GM03348 (cell line): ENCODE measurements at places on chromosomes 6 and 20.

- DNase-seq: no peak
Measured at GRCh38 chr6:169140986-169141495, 112.6 kb downstream of the THBS2 start.

DNA sequence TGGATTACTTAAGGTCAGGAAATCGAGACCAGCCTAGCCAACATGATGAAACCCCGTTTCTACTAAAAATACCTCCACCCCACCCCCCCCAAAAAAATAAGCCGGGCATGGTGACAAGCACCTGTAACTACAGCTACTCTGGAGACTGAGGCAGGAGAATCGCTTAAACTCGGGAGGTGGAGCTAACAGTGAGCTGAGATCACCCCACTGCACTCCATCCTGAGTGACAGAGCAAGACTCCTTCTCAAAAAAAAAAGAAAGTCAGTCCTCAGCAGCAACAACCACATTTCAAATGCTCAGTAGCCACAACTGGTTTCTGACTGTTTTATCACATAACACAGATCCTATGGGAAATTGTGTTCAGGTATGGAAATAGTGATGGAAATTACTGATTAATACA, 135.3 kb downstream of the HFE start:
- no peak for DNase-seq

DNA sequence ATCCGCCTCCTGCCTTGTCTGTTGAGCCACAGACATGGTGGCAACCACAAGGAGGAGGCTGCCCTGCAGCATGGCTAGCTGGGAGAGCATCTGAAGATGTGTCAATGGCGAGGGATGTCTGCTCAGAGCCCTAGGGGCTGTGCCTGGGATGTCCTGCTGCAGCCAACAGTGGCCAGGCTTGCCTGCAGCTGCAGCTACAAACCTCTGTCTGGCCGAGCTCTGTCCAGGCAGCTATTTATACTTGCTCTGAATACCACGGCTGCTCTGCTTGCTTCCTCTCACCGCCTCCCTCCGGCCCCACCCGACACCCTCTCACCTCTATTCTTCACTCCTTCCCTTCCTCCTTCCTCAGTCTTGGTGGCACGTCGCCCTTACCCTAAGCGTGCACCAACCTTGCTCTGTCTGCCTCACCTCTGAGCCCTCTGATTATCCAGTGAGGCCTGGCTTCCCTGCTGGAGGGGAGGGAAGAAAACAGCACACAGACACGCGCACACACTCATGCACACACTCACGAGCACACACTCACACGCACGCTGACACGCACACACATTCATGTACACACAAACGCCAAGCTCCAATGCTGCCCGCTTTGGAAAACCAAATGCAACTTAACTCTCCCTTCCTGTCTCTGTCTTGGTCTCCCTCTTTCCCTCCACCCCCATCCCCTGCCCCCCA, at the start of gene ANGPT4:
Gene ANGPT4, minus strand, starts transcription at position 210 of the 675 bp plus-strand sequence. Its CDS starts 120 bp downstream, at position 90.
- no peak for DNase-seq

DNA sequence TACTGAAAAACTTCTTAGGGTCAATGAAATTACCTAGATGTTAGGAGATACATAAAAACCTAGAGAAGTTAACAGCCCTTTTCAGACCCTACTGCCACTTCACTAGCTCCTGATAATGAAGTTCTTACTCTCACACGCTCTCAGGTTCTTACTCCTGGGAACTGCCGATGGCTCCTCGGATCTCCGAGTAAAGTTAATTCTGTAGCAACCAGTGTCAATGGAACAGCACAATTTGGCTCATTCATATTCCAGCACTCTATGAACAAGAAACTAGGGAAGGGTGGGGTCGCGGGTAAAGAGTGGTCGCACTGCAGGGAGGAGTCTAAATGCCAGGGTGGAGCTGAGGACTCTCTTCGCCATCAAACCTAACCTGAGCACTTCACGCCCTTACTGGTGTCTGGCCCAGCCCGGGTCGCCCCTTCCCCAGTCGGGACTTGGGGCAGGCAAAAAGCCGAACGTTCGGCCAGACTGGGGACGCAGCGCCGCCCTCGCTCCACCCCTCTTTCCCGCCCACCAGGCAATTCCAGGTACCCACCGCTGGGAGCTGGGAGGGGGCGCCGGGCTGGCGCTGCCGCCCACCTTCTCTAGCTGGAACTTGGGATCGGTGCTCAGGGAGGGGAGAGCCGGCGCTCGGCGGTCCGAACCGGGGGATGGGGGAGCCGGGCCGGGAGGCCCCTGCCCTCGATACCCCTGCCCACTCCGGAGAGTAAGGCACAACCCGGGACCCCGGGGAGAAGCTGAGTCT, 744 bp downstream of the RAB23 start:
- peak; percentile 78 for DNase-seq

DNA sequence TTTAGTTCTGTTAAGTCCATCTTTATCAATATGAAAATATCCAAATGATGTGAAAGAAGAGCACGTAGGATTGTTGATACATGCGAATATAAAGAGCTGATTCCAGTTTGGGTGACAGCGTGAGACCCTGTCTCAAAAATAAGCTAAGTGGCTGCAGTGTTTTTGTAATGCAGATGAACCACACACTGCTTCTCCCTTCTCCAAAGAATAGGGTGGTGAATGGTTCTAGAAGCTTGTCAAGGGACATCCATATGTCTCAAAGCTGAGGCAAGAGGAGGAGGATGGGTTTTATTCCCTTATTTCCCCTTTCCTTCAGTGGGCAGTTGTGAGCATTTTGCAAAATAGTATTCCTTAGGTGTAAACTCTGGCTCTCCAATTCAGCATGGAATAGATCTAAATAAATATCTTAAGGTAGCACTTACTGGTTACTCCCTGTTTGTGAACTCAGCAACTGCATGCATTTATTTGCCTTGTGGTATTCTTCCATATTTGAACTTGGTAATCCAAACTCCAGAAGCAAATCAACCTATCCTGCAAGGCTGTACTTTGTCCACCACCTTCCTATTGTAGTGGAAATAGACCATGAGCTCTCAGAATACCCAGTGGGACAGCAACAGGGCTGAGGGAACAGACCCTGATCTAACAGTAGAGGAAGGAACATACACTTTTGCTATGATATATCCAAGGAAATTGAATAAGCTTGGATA, 38.0 kb downstream of the XRN2 start:
- DNase-seq: no peak

DNA sequence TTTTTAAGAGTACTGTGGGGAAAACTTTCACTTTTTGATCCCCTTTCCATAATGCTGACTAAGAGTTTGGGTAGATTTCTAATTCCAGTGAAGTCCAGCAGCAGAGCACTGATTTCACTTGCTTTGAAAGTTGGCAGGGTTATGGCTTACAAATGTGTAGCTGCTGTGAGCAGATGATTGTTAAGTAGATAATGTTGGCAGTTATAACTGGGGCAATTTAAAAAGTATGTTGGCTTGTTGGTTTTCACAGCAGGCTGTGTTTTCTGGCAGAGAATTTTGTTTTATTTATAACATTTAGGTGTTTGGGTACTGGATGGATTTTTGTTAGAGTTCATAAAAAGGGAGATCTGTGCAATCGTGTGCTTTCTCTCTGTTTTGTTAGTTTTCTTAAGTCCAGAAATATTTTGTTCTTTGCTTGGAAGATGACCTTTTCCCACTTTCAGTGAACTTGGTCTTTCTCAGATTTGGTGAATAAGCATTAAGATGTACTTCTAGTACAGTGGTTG, 31.4 kb downstream of the AFDN start:
- peak; percentile 40 for DNase-seq

DNA sequence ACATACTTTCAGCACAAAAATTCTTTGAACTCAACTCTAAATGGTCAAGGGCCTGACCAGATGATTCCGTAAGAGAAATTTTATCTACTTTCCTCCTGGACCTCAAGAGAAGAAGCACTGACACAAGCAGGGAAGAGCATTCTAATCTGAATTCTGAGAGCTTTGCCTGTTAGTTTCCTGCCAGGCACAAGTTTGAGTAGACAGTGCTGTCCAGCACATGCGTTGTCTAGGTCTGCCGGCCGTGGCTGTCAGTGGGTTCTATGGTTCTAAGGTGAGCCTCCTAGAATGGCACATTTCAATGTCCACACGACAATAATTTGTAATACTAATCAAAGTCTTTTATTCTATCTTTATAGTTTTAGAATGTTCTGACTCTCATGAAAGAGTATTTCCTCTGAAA, 91.9 kb downstream of the RFPL4B start:
- no peak for DNase-seq

DNA sequence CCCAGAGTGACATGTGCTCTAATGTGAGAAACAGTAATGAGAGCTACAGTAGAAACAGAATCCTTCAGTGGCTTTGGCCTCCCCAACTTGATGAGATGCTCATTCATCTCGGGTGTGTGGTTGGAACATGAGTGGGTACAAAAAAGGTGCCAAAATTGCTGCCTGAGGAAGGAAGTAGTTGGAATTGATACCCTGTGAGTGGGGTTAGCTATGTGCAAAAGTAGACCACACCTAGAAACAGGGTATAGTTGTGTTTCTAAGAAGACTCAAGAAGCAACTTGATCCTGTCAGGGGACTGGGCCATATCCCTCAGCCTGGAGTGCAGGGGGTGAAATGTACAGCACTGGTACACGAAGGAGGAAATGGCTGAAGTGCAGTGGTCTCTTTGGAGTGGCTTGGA, 206.4 kb upstream of the SUPT3H start:
- DNase-seq: no peak

- no peak for DNase-seq
Measured at GRCh38 chr20:30419466-30419865, 838.0 kb upstream of the DEFB115 start.

DNA sequence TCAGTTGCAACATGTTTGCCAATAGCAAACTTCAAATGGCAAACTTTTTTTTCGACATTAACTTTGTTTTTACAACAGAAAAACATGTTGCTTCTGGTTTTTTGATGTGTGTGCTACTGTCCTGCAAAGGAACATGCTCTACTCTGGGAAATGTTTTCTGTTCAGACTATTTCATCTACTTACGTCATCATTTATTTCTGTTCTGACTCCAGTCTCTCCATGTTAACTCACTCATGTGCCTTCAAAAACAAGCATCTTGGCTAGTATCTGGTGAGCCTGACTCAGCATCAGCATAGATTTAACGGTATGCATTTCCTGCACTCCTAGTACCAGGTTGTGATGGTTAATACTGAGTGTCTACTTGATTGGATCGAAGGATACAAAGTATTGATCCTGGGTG, 36.1 kb upstream of the MAP7 start:
- DNase-seq: peak; percentile 44

DNA sequence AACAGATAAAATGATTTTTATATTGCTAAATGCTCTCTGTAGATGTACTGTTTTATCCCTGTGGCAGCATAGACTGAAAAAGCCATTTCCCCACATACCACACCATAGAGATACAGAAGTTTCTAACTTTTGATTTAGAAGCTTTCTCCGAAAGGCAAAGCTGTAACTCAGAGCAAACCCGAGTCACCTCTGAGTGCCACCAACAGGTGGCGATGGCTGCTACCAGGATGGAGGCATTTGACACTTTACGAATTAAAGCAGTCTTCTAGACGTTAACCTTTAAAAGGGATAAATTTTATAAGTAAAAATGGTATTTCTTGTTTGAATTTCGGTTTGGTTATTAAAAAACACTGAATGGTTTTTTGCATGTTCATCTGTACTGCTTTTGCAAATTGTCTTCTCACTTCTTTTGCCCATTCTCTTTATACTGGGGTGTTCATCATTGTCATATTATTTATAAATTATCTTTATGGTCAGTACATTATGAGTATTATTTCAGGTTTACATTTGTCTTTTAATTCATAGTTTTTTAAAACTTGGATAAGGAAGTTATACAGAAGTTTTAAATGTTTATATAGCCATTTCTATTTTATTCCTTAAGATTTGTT, 201.0 kb upstream of the CEP162 start:
- peak; percentile 68 for DNase-seq

- no peak for DNase-seq
Measured at GRCh38 chr6:43520097-43520496, 3.2 kb downstream of the POLR1C start.

DNA sequence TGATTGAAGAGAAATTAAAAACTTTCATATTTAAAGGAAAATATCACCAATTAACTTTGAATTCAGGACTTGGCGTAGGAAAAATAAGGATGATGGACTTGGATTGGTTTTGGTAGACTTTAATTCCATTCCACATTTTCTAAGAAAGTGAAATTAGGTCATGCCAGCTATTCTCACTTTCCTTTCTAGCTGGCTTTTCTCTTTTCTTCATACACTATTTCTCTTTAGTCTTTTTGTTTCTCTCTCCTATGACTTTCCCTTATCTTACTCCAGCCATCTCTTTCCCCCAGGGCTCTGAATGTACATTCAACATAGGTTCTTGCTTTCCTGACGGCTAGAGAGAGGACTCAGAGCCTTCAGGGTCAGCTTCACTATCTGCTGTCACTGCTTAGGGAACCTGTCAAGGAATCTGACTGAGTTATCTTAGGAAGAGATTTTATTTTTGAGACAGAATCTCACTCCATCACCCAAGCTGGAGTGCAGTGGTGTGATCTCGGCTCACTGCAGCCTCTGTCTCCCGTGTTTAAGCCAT, 61.4 kb upstream of the MCM9 start:
- no peak for DNase-seq

GRCh38 chr6:156828280-156828703, 51.1 kb downstream of the ARID1B start:
- peak; percentile 87 for DNase-seq

GRCh38 chr6:63807056-63807455, 171.5 kb downstream of the PHF3 start:
- DNase-seq: no peak

DNA sequence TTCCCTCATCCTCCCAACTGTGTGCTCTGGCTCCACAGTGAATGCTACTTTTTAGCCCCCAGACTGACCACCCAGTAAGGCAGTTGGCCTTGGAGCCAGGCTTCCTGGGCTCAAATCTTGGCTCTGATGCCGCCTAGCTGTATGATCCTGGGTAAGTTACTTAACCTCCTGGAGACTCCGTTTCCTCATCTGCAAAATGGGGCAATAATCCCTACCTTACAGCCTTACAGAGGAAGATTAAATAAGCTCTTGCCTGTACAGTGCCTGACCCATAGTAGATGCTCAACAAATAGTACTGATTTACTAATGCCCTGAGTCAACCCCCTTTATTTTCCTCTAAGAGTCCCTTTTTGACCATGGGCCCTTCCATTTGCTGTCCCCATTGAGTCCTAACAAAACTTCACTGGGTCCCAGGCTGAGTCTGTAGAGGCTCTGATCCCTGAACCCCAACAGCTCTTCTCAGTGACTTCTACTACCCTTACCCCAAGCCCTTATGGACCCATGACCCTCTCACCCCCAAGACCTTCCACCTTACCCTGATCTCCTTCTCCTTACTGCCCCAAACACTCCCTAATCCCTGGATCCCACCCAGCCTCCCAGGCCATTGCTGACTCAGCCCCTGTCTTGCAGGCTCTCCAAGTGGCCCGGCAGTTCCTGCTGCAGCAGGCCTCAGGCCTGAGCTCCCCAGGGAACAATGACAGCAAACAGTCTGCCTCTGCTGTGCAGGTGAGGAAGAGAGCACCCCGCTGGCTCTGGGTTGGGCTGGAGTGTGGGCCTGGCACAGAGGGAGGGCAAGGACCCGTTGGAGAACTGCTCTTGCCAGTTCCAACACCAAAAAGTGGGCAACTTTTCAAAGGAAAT, 31.4 kb downstream of the FOXP4 start:
- DNase-seq: peak; percentile 62

DNA sequence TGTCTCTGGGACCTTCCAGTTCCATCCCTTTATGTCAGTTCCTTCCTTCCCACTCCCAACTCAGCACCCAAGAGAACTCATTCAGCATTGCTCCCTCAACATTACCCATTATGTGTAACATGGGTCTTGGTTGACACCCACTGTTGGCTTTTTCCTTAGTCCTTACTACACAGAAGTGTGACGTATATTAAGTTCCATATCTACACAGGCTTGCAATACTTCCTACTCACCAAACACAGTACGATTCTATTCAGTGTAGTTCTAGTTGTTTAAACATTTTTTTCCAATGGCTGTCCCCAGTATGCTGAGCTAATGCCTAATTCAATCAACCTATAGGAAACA, 37.7 kb downstream of the ARHGAP18 start:
- no peak for DNase-seq

- DNase-seq: no peak
Measured at GRCh38 chr6:3561725-3562124, 104.9 kb upstream of the SLC22A23 start.
